ENCODE measurements at places on chromosomes 13 and 19.

- no peak for DNase-seq
These were observed 56.9 kb downstream of the PEPD start for GRCh38 chr19:33464733-33465115.

DNA sequence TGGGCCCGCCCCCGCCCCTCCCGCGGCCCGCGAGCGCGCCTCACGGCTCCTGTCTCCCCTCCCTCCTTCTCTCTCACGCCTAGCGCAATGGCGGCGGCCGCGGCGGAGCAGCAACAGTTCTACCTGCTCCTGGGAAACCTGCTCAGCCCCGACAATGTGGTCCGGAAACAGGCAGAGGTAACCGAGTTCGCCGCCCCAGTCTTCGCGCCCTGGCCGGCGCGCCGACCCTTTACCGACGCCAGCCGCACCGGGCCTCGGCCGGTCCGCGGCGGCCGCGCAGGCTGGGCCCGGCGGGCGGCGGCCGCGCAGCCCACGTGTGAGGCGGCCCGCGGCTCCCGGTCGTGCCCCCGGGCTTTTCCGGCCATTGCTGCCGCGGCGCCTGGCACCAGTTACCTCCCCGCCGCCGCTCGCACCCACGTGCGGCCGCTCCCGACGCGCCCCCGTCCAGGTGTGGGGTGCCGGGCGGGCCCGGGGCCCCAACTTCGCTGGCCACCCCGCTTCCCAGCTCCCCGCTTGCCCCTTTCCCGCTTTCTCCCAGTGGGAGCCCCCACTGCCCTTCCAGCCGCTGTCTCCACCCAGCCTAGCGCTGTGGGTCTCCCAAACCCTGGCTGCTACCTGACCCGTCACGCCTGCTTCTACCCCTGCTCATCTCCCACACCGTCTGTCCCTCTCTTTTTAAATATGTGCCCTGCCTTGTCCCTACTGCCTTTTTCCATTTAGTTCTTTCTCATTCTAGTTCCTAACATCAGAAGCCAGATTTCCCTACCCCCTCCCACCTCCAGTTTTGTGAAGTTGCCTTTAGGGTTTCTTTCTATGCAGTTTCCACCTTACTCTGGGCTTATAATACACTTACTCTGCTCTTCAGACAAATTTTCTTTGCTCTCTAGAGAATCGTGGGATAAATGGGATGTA lies 23.4 kb downstream of the IPO5 start:
- DNase-seq, result no peak

GRCh38 chr13:68749796-68750195 lies 1357.8 kb upstream of the ATXN8OS start:
- no peak for DNase-seq

DNA sequence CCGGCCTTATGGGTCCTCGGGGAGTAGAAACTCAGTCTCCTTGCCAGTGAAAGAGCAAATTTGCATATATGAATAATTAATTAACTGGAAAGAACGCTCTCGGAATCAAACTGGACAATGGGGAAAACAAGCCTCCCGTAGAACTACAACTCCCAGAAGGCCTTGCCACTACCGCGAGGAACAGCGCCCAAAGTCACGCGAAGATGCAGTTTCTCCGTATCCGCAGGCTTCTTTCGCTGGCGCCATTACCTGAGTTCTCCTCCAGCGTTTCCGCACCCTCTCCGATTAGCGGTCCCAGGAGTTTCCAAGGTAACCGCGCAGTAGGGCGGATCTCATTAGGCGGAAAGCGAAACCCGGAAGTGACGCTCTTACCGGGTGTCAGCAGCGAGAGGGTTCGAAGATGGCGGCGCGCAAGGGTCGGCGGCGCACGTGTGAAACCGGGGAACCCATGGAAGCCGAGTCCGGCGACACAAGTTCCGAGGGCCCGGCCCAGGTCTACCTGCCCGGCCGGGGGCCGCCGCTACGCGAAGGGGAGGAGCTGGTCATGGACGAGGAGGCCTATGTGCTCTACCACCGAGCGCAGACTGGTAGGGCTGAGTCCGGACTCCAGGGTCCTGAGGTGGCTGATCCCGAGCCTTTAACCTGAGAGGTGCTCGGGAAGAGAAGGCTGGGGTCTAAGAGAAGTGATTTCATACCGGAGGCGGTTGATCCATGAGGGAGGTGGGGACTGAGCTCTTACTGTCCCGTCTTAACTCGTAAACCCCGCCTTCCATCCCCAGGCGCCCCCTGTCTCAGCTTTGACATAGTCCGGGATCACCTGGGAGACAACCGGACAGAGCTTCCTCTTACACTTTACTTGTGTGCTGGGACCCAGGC lies at the start of gene GRWD1:
TSS of gene GRWD1 (plus strand) at position 378 of the 876 bp plus-strand sequence. CDS start at position 401, 23 bp downstream.
- peak; percentile 99 for DNase-seq
